ENCODE measurements at places on chromosomes 6 and 20.

GRCh38 chr20:16752901-16753300, 4.7 kb downstream of the OTOR start:
- no peak for DNase-seq

- no peak for DNase-seq
These were observed 173.0 kb upstream of the ECI2 start for GRCh38 chr6:4308364-4308763.

DNA sequence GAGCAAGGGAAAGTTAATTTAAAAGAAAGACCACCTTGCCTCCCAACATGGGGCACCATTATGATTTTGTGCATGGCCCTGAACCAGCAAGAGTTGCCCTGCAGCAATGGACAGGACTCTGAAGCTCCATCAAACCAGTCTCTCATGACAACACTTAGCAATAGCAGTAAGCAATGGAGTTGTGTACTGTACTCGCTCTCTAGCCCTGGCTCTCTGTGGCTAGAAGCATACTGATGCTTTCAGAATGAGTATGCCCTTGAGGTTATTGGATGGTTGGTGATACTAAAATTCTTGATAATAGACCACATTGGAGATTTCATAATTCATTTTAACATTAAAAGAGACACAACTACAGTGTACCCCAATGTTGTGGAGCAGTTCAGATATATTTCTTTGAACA, 23.2 kb upstream of the LMBRD1 start:
- DNase-seq: no peak

- DNase-seq: peak; percentile 93
These were observed 203.5 kb upstream of the CITED2 start for GRCh38 chr6:139577763-139578604.

DNA sequence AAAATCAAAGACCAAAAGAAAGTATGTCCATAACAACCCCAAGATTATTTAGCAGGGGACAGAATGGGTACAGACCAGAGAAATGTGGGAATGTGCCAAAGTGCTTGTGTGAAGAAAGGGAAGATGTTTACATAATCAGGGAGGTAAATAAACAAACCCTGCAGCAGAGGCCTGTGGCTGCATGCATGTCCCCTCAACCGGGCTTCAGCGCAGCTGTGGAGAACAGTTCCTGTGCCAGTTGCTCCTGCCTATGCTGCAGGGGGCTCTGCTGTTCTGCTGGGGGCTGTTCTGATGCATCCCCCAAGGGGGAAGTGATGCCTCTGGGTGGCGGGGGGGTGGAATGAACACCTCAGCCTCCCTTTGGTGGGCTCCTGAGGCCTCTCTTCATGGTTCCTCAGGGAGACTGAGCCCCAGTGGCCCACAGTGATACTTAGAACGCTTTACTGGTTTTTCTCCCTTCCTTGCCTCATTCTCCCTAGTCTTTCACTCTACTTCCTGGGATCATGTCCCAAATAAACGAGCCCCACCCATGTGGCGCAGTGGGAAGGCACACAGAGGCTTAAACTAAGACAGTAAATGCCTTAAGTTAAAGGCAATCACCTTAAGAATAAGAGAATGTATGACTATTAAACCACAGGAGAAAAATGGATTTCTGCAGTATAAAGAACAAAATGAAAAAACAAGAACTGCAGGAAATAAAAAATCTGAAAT, 23.0 kb downstream of the RAB23 start:
- no peak for DNase-seq

DNA sequence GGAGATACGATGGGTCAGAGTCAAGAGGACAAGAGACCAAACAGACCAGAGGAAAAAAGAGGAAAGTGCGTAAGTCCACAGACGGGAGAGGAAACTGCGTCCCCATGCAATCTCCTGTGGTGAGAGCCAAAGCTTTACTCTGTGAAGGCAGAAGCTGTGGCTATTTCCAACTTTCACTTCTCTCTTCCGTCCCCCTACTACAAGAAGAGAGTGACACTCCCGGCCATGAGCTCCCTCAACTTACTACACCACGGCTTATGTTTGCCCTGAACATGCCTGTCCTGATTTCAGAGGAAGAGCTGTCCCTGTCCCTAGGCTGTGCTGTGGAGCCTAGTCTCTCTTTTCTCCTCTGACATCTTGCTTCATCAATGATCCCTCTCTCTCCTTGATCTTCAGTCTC, 11.5 kb upstream of the SSR1 start:
- DNase-seq: no peak

GRCh38 chr6:134080171-134080795, 27.9 kb upstream of the SLC2A12 start:
- peak; percentile 11 for DNase-seq

DNA sequence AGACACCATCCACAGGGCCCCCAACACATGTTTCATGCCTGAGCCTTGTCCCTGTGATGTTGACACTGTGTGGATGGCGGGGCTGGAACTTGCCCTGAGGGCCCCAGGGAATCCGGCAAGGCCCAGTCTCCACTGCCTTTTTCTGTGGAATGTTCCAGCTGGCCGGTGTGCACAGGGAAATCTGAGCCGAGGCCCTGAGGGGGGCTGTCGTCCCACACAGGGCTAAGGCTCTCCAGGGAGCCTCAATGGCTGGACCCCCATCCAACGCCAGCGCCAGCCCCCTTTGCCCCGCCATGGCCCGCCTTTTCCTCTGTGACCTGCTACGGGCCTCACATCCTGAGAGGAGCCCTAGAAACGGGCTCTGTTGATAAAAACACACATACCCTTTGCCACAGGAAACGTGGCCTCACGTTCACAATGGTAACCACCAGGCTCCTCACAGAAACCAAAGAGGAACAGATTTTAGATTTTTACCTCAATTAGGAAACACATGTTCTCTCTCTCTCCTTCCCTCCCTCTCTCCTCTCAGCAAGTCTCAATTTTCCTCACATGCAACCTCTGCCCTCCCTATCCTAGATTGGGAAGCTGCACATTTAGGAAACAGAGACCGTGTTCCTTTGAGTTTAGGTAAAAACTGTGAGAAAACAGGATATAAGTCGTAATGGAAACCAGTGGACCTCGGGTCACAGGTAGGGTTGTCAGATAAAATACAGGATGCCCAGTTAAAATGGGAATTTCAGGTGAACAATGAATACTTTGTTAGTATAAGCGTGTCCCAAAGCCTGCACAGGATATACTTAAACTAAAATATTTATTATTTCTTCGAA, 13.7 kb upstream of the ZNF831 start:
- no peak for DNase-seq

- no peak for DNase-seq
These were observed 1.6 kb downstream of the STX7 start for GRCh38 chr6:132511210-132511830.

DNA sequence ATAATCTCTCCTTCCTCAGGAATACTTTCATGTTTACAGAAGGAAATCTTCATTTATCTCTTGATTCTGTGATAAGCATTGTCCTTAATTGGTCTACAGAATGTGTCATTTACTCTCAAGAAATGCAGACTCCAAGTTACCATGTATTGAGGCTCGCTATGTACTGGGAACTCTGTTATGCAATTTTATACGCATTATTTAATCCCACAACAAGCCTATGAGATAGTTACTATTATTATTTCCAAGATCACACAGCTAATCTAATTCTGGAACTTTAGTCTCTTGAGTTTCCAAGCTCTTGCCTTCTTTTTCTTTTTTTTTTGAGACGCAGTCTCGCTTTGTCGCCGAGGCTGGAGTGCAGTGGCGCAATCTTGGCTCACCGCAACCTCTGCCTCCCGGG, 30.0 kb upstream of the RAB23 start:
- DNase-seq: no peak

DNA sequence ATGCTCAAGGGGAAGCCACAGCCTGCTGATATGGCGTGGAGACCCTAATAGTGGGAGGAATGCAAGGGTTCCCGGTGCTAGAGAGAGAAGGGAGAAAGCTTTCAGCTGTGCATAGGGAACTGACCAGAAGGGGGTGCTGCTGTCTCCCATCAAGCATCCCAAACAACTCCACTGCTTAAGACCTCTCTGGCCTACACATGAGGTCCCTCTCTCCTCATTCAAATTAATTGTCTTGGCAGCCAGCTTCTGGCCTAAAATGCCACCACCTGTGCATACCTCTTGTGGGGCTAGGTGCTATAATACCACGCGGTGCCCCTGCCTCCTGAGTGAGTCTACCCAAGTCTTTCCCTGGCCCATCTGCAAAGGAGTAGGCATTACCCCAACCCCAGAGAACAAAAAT, 14.5 kb downstream of the ADISSP start:
- DNase-seq: no peak

DNA sequence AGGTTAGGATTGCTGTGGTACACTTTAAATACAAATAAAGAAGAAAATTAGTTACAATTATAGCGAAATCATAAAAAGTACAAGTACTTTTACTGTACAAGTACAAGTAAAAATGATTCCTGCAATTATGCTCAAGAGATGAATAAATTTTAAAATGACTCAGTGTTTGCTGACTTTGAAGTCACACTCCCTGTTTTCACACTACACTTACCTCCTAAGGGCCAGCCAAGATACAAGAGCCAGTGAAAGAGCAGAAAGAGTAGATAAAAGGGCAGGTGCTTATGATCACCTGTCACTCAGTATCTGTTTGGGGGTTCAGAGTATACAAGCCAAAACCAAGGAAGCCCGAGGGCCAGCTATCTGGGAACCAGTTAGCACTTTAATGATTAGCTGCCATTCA, 41.0 kb upstream of the COL21A1 start:
- DNase-seq: no peak

GRCh38 chr6:106446983-106447382, 86.5 kb downstream of the CRYBG1 start:
- no peak for DNase-seq

- no peak for DNase-seq
These were observed 28.6 kb downstream of the SPATA2 start for GRCh38 chr20:49886571-49887213.

DNA sequence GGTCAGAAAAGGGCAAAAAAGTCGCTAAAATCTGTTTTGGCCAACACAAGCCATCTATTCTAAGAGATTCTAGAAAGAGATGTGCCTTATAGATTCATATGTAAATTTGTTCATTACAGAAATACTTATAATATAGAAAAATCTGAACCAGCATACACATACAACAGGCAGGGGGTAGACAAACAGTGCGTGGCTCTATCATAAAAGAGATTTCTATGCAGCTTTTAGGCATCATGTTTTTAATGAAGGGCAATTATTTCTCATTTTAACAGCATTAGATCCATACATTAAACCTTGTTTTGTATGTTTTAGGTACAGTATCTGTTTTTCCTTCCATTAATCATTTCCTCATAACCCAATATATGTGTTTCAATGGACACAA, 664 bp downstream of the BTN3A3 start:
- no peak for DNase-seq

GRCh38 chr20:5085380-5085779, 34.4 kb downstream of the PCNA start:
- no peak for DNase-seq

DNA sequence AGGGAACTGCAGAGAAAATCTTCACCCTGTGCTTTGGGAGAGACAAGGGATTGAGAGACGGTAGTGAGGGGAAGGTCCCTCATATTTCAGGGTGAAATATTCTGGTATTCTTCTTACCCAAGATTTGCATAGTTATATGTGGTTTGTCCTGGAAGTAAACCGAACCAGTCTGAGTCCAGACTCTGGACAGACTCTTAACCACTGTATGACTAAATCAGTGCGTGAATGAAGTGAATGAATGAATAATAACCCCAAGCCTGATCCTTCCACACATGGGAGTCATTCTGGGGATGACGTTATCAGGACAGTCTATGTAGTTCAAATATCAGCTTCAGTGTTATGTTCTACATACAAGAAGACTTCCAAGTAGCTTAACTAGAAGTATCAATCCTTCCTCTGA, 690.7 kb downstream of the KIF16B start:
- no peak for DNase-seq

DNA sequence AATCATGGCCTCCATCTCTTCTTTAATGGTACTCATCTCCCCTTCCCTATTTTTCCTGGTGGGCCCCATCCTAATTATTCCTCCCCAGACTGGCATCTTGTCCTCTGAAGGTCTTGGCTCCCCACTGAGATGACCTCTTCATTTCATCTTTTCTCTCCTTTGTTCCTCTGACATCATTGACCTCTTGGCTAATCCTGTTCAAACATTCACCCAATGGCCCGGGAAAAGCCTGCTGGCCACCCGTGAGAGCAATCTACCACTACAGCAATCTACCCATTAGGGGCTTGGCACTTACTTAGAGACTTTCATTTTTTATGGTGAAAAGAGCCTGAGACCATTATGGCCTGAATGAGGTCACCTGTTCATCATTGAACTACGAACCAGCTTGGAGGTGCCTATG, 130.8 kb downstream of the DNAH8 start:
- no peak for DNase-seq

GRCh38 chr6:53581173-53581773, 36.4 kb upstream of the GCLC start:
- no peak for DNase-seq

GRCh38 chr20:19540392-19540791, 217.7 kb upstream of the RIN2 start:
- DNase-seq: no peak

- no peak for DNase-seq
These were observed 34.6 kb upstream of the PNPLA1 start for GRCh38 chr6:36235309-36235708.

DNA sequence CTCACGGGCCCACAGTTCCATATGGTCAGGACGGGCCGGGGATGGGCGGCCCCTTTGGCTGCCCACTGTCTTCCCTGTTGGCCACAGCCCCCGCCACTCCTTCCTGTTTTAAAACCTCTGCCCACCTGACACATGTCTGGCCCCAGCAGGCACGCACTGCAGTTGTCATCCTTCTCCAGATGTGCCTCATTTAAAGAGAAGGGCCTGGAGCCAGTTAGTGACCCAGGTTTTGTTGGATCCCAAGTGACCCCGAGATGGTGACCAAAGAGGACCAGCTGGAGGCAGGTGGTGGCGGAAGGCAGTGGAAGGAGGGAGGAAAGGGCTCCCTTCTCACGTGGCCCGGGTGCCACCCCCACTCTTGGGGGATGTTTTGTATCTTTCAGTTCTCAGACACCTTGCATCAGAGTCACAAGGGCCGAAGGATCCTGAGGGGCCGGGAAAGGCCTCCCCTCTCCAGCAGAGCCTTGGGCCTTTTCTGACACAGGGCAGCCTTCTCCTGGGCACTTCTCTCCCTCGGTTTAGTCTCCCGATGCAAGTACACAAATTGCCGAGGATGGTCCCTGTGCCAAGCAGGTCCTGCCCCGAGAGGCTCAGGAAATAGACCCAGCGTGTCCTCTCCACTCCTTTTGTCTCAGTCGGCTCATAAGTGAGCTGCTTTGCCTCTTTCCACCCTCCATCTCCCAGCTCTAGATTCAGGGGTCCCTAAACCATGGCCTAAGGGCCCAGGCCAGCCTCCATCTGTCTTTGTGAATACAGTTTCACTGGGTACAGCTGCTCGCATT, 117.6 kb downstream of the SULF2 start:
- DNase-seq: no peak

- DNase-seq: no peak
These were observed 12.0 kb downstream of the ANGPT4 start for GRCh38 chr20:904039-904545.

- DNase-seq: no peak
These were observed 402.6 kb downstream of the BCKDHB start for GRCh38 chr6:80508885-80509630.

Data from RWPE1 (cell line).